ENCODE measurements at places on chromosomes 7 and 10. TPM values are rescaled to one million over a fixed set of nuclear protein-coding genes. Genes with fewer than 3 reads are reported as not detected.

Gene PNLIPRP2
- total RNA-seq = not detected

Gene MSMB
- total RNA-seq = not detected

Gene ATRNL1
- total RNA-seq = 8.0 TPM

Gene EPDR1
- total RNA-seq = 21.3 TPM

Gene SAMD9L
- 22.6 TPM for total RNA-seq

Gene PLPP4
- 11.1 TPM for total RNA-seq
